ENCODE measurements at places on chromosomes 11 and 22.
A peak's percentile ranks its signal among the peaks of the same experiment; 100 is the strongest.

DNA sequence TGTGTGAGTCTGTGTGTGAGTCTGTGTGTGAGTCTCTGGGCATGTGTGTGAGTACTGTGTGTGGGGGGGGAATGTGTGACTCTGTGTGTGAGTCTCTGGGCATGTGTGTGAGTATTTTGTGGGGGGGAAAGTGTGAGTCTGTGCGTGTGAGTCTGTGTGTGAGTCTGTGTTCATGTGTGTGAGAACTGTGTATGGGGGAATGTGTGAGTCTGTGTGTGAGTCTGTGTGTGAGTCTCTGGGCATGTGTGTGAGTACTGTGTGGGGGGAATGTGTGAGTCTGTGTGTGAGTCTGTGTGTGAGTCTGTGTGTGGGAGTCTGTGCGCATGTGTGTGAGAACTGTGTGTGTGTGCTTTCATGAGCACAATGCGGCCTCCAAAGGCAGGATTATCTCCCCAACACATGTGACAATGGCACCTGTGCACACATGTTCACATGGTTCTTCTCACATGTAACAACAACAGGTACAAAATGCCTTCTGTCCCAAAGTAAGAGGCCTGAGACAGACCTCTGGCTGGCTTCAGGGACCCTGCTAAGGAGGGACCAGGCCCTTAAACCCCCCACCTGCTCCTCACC lies 1.6 kb downstream of the CD5 start:
- no peak for DNase-seq

GRCh38 chr22:30275625-30276024 lies 9.0 kb upstream of the OSM start:
- no peak for DNase-seq

DNA sequence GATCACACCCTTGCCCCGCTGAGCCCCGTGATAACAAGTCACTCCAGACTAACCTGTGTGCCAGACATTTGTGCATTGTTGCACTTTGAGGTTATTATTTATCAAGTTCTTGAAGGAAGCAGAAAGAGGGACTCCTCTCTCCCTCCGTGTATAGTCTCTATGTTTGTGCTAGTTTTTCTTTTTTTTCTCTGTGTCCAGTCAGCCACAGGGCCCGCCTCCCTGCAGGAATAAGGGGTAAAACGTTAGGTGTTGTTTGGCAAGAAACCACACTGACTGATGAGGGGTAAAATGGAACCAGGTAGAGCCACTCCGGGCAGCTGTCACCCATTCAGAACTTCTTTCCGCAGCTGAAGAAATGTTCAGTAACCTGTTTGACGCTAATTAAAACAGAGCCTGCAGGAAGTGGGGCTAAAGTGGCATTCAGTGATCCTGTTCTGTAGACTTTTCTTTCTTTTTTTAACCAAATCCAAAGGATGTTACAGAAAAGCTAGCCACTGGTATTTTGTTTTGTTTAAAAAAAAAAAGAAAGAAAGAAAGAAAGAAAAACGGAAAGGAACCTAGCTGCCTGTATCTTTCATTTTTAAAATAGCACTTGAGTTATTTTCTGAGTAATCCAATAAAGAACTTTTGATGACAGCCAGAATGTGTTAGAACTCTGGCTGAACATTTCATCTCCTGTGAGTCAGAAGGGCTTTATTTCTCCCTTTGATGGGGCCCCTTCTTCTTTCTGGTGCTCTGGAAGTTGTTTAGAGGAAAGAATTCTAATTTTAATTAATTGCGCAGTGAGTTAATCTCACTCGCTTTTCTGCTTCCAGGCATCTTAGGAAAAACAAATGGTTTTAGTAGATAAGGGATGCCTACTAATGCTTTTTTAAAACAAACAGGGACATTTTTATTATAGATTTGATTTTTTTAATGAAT lies 58.2 kb downstream of the COMMD9 start:
- no peak for DNase-seq

GRCh38 chr11:69440876-69441275 lies 40.6 kb upstream of the LINC01488 start:
- no peak for DNase-seq

DNA sequence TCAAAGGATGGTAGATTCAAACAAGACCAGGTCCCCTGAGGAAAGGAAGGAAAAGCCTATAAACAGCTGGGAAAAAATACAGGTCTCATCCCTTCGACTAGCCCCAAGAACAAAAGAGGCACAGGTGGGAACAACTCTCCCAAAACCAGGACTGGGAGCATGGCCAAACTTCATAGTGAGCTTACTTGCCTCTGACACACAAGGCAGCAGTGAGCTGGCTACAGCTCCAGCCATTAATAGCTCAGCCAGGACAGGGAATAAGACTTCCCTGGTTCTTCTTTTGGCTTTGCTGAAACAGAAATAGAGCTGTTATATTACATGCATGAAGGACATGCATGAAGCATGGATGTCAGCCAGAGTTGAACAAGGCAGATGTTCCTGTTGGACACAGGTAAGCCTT lies at the start of gene OR10A2:
TSS of gene OR10A2 (plus strand) at position 97 of the 400 bp plus-strand sequence. CDS start 6,698 bp downstream, outside the sequence.
- peak; percentile 3 for DNase-seq
